Activated CD8-positive, alpha-beta memory T cell treated with anti-CD3 and anti-CD28 coated beads, Interleukin-2, amount 10 ng/mL, durations not matched to agents 7 days and 5 days (primary cell): ENCODE measurements at places on chromosomes 4 and X. TPM values are rescaled to one million over a fixed set of nuclear protein-coding genes. Genes with fewer than 3 reads are reported as not detected.

ZBTB49 gene
- 8.1 TPM for total RNA-seq

GASK1B gene
- not detected for total RNA-seq

SULT1B1 gene
- 0.50 TPM for total RNA-seq

PHKA1 gene
- total RNA-seq, result 1.1 TPM

STPG2 gene
- not detected for total RNA-seq
